Right kidney (tissue), 9 donors: ENCODE measurements at places on chromosomes 4 and X.

DNA sequence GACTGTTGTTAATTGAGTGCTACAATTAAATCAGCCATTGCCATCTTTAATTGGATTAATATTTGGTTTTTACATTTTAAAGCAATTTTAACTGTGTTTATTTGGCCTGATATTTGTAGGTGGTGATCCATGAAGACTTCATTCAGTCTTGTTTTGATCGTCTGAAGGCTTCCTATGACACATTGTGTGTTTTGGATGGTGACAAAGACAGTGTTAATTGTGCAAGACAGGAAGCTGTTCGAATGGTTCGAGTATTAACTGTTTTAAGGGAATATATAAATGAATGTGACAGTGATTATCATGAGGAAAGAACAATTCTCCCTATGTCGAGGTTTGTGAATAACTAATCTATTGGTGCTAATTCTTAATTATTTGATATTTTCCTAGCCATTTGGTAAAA is 82.6 kb downstream of the USP9X start:
- DNase-seq: no peak

- no peak for DNase-seq
These were observed 137.6 kb upstream of the TBL1X start for GRCh38 chrX:9327086-9327746.

- no peak for DNase-seq
These were observed 78.6 kb upstream of the LDB2 start for GRCh38 chr4:16977081-16977480.

- DNase-seq: no peak
These were observed 104.6 kb downstream of the REELD1 start for GRCh38 chr4:146318894-146319293.

GRCh38 chrX:130516123-130516522 is 114.3 kb downstream of the RBMX2 start:
- no peak for DNase-seq

DNA sequence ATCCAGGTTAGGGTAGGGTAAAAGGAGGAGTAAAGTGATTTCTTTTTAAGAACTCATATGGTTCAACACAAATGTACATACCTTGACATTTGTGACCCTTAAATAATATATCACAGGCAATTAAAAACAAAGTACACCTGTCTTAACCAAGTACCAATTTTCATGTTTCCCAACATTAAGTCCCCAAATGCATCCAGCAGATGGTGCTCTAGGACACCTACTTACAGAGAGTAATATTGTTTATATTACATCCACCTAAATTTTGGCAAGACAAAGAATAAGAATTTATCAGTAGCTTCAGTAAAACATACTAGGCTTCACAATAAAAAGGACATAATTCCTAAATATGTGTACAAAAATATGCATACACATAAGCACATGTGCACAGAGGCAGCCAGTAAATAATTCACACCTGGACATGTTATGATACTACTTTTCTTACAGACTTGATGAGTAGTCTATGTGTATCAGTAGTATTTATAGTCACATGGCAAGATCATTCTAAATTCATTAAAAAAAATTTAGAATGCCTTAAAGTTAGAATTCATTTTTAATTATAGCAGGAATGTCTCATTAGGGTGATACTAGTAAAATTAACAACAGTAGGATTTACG is 219.7 kb downstream of the DCLK2 start:
- DNase-seq: no peak

DNA sequence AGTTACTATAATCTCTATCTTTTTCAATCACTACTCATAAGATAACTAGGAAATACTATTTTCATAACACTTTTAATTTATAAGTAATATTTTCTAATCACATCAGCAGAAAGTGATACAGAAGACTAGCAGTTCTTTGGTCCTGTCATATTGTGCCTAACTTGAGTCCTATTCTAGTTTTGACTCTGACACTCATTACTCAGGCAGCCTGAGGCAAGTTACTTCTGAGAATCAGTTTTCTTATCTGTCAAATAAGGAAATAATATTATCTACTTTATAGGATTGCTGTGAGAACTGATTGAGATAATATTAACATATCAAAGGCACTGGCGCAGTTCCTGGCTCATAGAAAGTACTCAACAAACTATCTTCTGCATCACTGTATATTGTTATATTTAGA is 17.8 kb downstream of the PITX2 start:
- no peak for DNase-seq

DNA sequence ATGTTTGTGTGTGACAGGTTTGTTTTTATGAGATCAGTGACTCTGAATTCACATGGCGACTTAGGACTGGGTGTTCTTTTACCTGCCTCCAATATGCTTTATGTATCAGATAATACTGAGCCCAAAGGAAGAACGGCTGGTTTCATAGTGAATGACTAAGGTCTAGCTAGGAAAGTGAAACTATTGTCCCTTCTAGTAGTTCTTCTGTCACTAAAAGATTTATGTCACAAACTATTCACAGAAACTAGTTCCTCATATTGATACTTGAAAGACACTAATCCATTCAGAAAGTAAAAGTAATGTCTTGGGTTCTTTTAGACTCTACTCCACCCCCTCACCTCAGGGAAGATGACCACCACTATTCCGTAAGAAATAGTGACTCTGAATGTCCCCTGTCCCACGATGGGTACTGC is 81.7 kb downstream of the EGF start:
- DNase-seq: no peak

GRCh38 chr4:162706632-162707031 is 460.1 kb downstream of the NAF1 start:
- no peak for DNase-seq

DNA sequence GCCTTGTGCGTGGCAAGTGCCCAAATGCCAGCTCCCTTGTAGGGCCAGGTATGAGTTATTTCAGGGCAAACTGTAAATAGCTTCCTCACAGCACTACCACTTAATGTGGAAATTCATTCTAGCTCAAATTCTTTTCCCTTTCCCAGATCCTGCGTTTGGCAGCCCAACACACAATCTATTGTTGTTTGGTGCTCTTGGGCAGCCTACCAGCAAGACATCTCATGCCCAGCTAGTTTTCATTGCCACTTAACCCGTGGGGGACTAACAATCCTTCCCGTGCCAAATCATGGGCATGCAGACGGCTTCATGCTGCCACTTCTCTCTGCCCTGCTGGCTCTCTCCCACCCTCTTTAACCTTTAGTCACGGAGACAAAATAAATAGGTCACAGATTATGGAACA is 454.2 kb downstream of the GRIA2 start:
- no peak for DNase-seq
